ENCODE measurements at places on chromosomes 11 and 22. TPM values are rescaled to one million over a fixed set of nuclear protein-coding genes. Genes with fewer than 3 reads are reported as not detected.

MAPK11 gene
- total RNA-seq = 1.3 TPM

GRIA4 gene
- total RNA-seq = not detected

SMC1B gene
- total RNA-seq = 0.10 TPM

P2RX6 gene
- 0.21 TPM for total RNA-seq

NF2 gene
- 21.7 TPM for total RNA-seq

FOLH1 gene
- not detected for total RNA-seq

KCNJ1 gene
- total RNA-seq = 0.10 TPM

HBD gene
- 0.94 TPM for total RNA-seq

CCDC88B gene
- 42.7 TPM for total RNA-seq

YPEL4 gene
- total RNA-seq = 1.3 TPM

CREB3L1 gene
- total RNA-seq = 0.10 TPM

EFCAB6 gene
- total RNA-seq = 0.52 TPM

PATE3 gene
- total RNA-seq = not detected

RIMBP3B gene
- total RNA-seq = not detected
